Renal cortex interstitium (tissue), 15 donors: ENCODE measurements at places on chromosomes 5 and 9.

DNA sequence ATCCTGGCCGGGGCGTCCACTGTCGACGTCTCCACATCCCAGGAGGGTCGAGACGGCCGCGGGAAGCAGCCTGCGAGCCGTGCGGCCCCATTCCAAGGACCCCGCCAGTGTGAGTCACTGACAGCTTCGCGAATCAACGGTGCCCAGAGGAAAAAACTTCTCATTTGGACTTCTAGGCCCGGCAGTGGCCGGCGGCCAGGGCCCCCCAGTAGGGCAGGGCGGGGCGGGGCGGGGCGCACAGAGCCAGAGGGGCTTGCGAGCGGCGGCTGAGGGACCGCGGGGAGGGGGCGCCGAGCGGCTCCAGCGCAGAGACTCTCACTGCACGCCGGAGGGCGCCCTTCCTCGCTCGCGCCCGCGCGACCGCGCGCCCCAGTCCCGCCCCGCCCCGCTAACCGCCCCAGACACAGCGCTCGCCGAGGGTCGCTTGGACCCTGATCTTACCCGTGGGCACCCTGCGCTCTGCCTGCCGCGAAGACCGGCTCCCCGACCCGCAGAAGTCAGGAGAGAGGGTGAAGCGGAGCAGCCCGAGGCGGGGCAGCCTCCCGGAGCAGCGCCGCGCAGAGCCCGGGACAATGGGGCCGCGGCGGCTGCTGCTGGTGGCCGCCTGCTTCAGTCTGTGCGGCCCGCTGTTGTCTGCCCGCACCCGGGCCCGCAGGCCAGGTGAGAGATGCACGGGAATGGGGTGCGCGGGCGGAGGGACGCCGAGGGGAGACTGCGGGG is at the start of gene F2R:
TSS of gene F2R (plus strand) at position 391 of the 720 bp plus-strand sequence. CDS start at position 573, 182 bp downstream.
- peak; percentile 74 for DNase-seq

- DNase-seq: no peak
These were observed 50.0 kb downstream of the RAI14 start for GRCh38 chr5:34706084-34706483.

- DNase-seq: no peak
These were observed 49.4 kb downstream of the SMIM23 start for GRCh38 chr5:171835066-171835465.

- no peak for DNase-seq
These were observed 270.3 kb upstream of the MAP3K1 start for GRCh38 chr5:56545016-56545415.

DNA sequence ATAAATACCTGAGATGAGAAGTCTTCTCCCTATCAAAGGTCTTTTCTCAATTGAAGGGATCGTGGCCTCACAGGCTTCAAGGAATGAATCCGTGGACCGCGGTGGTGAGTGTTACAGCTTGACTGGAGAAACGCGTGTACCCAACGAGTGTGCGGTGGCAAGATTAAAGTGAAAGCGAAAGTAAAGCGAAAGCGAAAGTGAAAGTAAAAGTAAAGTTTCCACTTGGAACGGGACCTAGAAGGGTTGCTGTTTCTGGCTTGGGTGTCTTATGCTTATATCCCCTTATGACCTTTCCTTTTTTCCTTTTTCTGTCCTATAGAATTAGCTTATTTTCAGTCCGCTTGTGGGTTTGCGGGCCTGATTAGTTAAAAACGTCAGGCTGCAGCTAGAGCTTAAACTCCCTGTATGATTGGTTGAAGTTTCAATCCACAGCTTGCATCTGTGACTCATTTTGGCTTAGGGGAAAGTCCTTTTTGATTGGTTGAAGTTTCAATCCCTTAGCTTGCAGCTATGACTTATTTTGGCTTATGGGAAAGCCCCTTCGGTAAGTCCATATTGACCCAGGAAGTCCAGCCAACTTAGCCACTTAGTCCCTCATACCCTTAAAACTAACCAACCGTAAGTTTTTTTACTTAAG is 924.3 kb upstream of the CDH10 start:
- DNase-seq: no peak

DNA sequence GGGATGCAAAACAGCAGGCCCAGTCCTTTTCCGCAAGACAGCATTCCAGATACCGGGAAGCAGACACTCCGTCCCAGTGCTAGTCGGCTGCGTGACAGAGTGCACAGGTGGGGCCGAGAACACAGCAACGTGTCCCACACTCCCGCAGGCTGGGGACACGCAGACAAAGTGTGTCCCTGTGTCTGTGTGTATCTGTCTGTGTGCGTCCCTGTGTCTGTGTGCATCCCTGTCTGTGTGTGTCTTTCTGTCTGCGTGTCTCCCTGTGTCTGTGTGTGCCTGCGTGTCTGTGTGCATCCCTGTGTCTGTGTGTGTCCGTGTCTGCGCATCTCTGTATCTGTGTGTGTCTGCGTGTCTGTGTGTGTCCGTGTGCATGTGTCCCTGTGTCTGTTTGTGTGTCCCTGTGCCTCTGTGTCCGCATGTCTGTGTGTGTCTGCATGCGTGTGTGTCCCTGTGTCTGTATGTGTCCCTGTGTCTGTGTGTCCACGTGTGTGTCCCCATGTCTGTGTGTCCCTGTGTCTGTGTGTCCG is 137.0 kb downstream of the MRPL36 start:
- no peak for DNase-seq
